ENCODE measurements at places on chromosomes 7 and 10.
A peak's percentile ranks its signal among the peaks of the same experiment; 100 is the strongest.

DNA sequence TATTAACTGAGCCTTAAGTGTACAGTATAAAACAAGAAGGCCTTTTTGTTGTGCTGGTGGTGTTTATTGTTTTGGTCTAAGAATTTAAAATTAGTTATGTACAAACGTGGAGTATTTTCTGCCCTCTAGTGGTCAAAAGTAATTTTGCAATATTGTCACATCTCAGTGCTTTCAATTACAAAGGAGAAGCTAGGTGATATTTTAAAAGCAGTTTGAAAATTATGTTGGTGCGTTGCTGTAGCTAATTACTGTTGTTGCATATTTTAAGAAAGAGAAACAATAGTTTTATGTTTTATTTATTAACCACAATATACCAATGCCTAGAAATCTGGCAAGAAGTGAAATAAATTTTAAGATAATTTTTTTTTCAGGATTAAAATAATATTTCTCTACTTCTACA lies 11.4 kb downstream of the NPVF start:
- peak; percentile 43 for DNase-seq

DNA sequence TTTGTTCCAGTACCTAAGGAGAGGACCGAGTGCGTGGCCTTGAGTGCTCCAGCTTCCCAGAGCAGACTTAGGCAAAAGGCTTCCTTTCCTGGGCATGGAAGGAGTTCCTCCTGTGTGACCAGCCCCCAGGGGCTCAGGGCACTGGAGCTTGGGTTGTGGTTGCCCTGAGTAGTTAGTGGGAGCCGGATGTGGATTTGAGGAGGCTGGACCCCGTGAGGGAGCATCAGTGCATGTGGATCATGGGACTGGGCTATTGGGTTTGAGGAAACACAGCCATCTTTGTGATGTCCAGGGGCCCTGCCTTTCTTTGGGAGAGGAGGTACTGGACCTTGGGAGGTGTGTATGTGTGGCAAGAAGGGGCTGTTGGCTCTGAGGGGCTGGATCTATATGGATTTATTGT lies 8.4 kb downstream of the LRMDA start:
- no peak for DNase-seq

DNA sequence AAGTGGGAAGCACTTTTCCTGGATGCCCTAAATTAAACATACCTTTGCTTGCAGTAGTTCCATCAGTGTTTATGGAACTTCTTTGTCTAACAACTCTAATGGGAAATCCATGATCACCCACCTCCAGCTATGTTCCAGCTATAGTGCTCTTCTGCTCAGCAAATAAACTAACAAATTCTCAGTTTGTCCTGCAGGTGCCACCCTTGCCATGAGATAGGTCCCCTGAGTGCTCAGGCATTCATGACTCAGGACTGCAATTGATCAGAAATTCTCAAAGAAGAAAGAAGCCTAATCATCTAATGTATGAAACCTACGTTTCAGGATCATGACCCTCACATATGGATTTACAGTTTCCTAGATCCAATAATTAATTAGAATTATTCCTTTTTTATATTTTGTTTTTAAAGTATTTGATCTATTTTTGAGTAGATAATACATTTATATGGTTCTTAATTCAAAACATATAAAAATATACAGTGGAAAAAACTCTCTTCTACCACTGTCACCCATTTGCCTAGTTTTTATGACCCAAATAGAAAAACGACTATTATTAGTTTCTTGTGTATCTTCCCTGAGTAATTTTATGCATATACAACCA lies 48.7 kb upstream of the DYNC1I1 start:
- peak; percentile 44 for DNase-seq

GRCh38 chr10:26488344-26488743 lies 50.2 kb downstream of the APBB1IP start:
- DNase-seq = no peak

- DNase-seq = peak; percentile 43
These were observed 337.2 kb upstream of the LRGUK start for GRCh38 chr7:133789974-133790373.

DNA sequence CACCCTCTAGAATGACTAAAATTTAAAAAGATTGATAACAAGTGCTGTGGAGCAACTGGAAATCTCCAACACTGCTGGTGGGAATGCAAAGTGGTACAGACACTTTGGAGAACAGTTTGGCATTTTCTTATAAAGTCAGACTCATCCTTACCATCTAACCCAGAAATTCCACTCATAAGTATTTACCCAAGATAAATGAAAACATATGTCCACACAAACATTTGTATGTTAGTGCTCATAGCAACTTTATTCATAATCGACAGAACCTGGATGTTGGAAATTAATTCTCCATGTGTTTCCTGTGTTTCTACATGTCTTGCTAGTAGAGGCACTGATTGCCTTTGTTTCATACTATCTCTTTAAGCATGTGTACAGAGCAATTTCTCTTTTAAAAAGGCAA lies 282.4 kb downstream of the AHR start:
- peak; percentile 61 for DNase-seq

DNA sequence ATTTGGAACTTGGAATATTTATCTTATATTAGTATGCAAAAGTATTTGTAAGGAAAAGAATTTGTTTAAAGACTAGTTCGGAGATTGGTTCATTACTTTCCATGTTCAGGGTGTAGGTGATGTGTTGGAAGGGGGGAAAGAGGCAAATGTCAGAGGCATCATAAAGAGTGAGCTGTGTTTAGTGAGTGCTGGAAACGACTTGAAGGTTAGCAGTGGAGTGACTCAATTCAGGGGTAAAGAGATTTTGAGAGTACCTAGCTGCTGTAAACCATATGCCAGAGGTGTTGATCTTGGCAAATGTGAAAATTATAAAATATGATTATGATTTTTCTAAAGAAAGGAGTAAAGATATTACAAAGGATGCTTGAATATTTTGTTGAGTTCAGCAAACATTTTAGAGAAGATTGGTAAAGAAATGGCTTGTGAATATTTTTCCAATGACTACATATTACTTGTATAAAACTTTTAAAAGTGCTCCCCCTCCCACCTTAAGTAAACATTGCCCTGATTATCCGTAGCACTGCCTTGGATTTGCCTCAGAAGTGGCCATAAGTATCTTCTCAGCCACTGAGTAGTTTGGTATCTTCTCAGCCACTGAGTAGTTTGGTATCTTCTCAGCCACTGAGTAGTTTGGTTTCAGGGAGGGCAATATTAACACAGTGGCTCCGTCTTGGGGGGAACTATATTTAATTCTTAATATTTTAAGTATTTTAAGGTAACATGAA lies 51.5 kb downstream of the ZNRF2 start:
- no peak for DNase-seq

DNA sequence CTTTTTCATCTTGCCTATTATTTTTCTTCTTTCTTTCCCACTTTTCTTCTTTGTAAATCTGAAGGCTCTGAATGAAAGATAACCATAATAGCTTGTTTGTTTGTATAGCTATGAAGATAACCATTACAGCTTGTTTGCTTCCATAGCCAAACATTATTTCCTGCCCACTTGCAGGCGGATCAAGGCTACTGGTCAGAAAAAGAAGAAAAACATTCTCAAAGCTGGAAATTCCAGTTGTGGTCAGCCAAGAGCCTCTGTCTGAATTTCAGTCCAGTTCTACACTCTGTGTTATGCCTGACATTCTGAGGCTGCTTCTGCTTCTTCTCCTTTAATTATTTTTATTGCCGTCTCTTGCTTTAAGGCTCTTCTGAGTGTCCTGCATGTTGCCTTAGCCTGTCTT lies 48.9 kb downstream of the TMEM178B start:
- no peak for DNase-seq

- no peak for DNase-seq
These were observed 215.8 kb downstream of the ZMYND11 start for GRCh38 chr10:350981-351501.

GRCh38 chr7:158431055-158431940 lies 156.3 kb downstream of the PTPRN2 start:
- DNase-seq = no peak

GRCh38 chr10:99807786-99808185 lies 25.3 kb downstream of the ABCC2 start:
- no peak for DNase-seq

- DNase-seq = no peak
These were observed 2.8 kb downstream of the SP8 start for GRCh38 chr7:20783700-20784387.

DNA sequence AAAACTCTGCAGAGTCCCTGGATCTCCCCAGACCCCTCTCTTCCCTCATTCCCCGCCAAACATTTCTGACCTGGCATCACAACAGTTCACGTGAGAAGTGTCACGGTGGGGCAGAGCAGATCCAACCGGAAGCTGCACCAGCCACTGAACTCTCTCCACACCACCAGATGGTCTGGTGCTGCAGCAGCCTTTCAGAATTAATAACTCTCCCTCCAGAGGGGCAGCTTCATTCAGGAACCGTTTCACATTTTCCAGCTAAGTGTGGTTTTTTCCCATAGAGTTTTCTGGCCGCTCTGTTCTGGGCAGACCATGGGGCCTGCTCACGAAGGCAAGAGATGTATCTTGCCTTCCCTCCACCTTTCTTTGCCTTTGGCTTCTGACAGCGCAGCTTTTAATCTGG lies 486.7 kb upstream of the GALNT17 start:
- DNase-seq = no peak

DNA sequence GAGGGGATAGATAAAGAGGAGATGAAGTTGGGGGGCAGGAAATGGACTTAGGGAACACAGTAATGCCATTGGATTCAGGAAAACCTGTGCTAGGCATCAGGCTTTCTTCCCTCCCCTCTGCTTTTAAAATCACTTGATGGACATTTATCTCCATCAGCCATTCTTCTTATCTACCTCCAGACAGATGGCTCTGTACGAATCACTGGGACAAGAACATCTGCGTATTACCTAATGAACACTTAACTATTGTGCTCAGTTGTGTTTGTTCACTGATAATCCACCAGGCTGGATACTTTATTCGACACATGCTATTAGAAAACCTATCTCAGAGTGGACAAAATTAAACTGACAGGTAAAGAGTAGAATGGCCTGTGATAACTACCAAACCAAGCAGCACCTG lies 40.0 kb downstream of the TNKS2 start:
- DNase-seq = no peak

- no peak for DNase-seq
These were observed 104.1 kb upstream of the AFAP1L2 start for GRCh38 chr10:114508376-114508775.

GRCh38 chr7:8109196-8110022 lies 140.8 kb downstream of the GLCCI1 start:
- peak; percentile 40 for DNase-seq

DNA sequence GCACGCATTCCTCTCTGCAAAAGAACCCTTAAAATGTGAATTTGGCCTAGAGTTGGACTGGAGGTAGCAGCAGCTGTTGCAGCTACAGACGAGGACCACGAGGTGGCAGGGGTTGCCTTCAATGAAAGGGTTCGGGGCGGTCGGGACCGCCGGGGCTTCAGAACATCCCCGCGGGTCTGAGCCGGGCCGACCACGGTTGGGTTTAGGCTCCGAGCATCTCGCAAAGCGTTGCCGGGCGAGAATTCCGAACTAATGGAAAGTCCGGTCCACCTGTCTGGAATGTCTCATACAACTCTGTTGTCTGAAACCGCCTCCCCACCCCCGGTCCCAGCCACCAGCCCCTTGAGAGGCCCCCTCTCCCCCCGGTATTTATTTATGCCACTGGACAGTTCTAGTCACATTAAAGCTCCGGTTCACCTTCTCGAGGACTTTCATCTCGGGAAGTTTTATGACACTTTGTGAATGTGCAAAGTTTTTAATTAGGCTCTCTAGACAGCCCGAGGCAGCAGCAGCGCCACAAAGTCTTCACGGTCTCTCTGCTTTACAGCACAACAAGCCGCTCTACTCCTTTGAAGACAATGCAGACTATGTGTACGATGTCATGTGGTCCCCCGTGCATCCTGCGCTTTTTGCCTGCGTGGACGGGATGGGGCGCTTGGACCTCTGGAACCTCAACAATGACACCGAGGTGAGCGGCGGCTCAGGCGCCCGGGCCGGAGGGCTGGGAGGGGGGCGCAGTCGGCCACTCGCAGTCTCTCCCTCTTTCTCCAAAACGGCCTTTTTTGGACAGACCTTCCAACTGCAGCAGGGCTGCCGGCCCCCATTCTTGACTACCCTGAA lies 246.2 kb downstream of the SLC25A13 start:
- DNase-seq = peak; percentile 63

DNA sequence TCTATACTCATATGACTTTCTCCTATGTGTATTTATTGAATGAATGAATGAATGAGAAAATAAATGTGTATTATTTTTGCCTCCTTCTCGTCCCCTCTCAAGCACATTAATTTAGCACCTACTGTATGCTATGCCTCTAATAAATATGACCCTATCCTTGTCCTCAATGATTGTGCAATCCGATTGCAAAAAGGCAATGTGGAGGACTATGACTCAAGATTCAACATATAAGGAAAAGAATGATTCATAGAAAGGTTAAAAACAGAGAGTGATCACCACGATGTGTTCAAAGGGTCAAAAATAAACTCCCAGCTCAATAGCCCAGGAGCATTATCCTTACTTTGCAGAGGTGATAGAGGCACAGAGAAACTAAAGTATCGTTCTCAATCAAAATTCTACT lies 322.8 kb upstream of the SORCS1 start:
- DNase-seq = no peak

- no peak for DNase-seq
These were observed 293.6 kb downstream of the ARHGAP12 start for GRCh38 chr10:31635009-31635408.

- no peak for DNase-seq
These were observed 313.0 kb upstream of the AOAH start for GRCh38 chr7:37037286-37037685.

- no peak for DNase-seq
These were observed 42.6 kb downstream of the OTUD1 start for GRCh38 chr10:23481363-23481961.

DNA sequence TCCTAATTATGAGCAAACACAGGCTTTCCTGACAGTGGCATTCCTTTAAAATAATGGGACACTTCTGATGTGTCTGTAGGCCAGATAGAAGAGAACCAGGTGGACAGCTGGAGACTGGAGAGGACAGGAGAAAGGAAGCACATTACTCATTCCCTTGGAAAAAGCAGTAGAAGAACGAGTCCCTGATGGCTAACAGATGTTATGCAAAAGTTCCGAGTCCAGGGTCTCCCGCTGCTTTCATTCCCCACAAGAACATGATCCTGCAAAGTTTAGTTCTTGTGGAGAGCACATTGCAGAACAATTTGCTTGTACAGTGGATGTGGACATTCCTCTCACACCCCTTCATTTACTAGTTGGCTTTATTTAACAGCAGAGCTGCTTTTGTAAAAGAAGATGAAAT lies 137.6 kb downstream of the GPAM start:
- peak; percentile 1 for DNase-seq

Measured in fibroblast of skin of scalp (primary cell).